ENCODE measurements at places on chromosomes 13 and 19.

DNA sequence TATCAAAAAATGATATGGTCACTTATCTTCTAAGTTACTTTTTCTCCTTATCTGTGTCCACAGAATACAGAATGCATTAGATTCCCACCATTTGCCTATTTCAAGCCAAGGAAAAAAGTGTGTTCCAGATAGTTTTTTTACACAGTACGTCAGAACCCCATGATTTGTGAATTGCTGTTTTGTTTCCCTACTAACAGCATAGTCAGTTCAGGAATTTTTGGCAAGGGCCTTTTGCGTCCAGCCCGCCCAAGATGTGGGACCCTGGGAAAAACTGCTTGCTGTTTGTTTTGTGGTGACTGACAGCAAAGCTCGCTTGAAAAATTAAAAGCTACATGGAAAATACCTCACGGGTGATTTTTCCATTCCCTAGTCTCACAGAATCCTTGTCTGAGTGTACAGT is 20.4 kb upstream of the FAM216B start:
- no peak for DNase-seq

DNA sequence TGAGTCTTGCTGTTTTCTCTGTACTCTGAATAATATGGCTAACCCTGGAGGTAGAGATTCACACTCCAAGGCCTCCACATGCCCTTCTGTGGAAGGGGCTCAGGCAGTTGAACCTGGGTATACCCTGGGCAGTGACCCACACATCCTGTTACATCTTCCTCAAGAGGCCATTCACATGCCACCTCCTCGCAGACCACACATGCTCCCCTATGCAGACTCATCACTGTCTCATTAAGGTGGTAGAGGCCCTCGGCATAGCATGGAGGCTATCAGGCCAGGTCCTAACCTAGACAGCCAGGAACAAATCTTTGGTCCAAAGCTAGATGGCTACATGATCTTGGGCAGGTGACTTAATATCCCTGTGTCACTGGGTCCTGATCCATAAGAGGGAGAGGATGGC is 363.9 kb upstream of the ZNF507 start:
- no peak for DNase-seq

- no peak for DNase-seq
These were observed 197.1 kb downstream of the NDFIP2 start for GRCh38 chr13:79678100-79678499.

DNA sequence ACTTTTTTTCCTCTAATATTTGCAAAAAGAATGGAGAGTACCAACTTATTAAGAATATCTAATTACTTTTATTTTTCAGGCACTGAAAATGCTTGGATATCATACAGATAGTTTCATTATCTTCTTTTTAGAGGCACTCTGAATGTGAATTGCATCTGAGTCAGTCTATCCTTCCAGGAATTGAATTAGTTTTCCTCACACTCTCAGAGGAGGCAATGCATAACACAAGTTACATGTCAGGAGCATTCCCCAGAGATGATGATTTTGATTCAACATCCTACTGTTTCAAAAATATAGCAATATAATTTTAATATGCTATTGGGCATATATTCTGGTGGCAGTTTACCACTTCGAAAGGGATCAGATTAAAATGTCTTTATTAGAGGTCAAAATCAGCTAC is 1315.4 kb downstream of the PCDH9 start:
- no peak for DNase-seq

GRCh38 chr19:52734331-52734892 is 432 bp downstream of the ZNF611 start:
- no peak for DNase-seq

GRCh38 chr13:41681587-41681986 is 224.2 kb downstream of the RGCC start:
- DNase-seq = no peak

DNA sequence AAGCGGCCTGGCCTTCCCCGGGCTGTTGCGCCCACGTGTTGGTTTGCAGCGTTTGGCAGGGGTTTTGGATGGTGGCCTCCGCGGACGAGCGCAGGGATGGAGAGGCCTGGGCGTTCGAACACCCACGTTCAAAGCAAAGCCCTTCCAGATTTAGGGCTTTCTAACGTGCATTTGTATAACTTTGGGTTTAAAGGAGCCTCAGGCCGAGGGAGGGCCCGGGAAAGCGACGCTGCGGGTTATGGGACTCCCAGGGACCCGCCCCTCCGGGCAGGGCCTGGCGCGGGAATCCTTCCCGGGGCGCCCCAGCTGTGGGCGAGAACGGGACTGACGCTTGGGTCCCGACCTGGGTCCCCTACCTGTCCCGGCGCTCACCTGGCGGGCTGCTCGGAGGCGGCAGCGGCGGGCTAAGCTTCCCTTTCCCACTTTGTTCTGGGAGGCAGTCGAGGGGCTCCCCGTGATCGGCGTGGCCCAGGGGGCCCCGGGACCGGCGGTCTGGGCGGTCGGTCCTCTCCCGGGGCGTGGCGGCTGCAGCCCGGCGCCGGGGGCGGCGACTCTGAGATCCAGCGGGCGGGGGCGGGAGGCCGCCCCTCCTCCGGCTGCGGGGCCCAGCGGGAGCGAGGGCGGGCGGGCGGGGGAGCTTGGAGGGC is at the start of gene FBXO17:
Gene FBXO17, minus strand, starts transcription at position 529 of the 647 bp plus-strand sequence. CDS start 25,423 bp downstream, outside the sequence.
- no peak for DNase-seq

GRCh38 chr19:51168564-51169282 is 26.6 kb downstream of the SIGLEC7 start:
- no peak for DNase-seq

- DNase-seq = no peak
These were observed 299.0 kb downstream of the ITGBL1 start for GRCh38 chr13:101751488-101751887.

- DNase-seq = no peak
These were observed 1449.8 kb upstream of the MIR17HG start for GRCh38 chr13:89897681-89898080.

DNA sequence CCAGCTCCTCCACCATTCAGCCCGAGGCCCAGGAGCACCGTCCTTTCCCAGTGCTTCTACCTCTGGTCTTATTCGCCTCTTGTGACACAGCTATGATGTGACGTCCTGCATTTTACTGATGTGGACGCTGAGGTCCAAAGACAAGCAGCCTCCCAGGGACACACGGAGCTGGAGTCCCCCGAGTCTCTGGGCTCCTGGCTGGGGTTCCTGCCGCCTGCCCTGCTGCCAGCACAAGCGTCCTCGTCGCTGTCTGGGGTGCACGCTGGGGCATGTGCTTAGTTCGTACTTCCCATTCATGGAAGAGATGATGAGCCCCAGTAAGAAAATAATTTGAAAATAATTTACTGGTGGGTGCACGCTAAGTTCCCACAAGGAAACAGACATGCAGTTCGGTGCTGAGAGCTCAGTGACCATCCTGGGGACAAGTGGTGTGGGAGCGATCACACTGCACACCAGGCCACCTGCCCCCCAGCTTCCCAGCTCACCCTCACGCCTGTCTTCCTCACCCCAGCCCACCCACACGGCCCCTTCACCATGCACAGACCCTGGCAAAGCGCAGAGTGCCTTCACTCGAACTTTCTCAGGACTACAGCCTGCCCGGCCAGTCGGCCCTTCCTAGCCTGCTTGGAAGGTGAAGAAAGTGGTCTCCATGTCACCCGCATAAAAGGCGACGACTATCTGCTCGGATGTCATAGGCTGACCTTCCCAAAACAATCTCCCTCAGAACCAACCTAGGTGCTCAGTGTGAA is 14.2 kb upstream of the CFAP97D2 start:
- no peak for DNase-seq

- no peak for DNase-seq
These were observed 849 bp downstream of the GAS6 start for GRCh38 chr13:113862931-113863523.

DNA sequence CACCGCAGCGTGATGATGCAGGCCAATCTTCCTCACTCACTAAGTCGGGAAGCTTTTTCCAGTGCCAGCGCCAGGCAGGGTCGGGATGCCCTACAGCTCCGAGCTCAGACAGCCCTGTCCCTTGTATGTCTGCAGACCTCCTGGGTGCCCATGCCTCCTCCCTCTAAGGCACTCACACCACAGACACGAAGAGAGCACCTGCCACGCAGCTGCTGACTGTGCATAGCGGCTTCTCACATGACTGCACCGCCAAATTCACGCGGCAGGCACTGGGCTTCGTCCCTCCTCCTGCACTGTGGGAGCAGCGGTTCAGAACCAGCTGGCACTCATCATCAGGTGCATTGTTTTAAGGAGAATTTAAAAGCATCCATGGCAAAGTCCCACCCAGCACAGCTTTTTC is 88.1 kb downstream of the SLC7A1 start:
- DNase-seq = no peak

DNA sequence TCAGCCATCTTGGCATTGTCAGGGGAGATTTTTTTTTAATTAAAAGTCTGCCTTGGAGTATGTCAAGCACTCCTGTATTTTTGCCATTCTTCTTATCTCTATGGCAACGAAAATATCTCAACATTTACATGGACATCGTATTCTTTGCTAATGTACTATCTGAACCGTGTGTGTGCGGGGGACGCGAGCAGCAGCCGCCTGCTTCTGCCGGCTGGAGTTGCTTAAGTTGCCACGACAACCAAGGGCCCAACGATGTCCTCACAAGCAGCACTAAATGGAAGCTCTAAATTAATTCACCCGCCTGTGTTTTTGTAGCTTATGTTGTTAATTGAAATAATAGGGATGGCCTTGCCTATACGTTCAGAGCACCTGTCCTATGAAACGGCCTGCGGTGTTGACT is 309.5 kb downstream of the TEX29 start:
- DNase-seq = no peak

Measured in activated T-helper 1 cell treated with anti-CD3 and anti-CD28 coated beads, Interleukin-2, amount 50 U/mL, for 16 hours (primary cell).